Stimulated activated CD4-positive, alpha-beta T cell treated with anti-CD3 and anti-CD28 coated beads, Interleukin-4, amount 100 ng/mL, for 24 hours (primary cell): ENCODE measurements at places on chromosomes 4 and X.

- no peak for DNase-seq
Observed at GRCh38 chr4:104901961-104902605, 244.6 kb upstream of the TET2 start.

DNA sequence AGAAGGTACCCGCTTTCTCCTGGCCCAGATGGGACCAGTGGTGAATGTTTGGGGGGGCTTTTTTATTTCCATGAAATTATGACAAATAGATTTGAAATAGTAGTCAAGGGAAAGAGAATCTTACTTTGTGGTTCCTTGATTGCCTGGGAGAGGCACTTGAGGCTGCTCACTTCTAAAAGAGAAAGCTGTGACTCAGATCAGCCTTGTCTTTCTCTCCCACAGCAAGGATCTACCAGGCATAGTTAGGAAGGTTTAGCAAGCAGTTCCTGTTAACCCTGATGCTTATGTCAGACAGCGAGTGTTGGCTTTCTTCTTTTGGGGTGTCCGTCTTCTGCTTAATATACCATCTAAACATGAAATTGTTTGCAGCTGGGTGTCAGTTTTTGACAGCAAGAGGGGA is 114.5 kb downstream of the TSPAN7 start:
- no peak for DNase-seq

DNA sequence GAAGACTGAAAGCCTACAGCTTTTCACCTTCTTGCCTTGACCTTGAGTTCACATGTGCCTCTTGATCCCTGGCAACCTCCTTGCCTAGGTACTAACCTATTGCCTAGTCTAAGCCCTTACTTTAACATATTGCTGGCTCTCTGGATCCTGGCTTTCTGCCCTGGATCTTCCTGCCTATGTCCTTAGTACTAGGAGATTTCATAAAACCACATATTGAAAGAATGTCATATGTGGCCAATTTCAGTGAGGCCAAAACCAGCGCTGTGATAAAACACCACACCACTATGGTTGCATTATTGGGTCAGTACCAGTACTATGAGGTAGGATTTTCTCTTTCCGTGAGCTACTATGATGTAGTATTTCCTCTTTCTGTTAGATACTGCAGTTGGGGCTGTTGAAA is 80.4 kb downstream of the CT47B1 start:
- DNase-seq = no peak

GRCh38 chrX:119502727-119503483 is 34.7 kb downstream of the SLC25A5 start:
- DNase-seq = peak; percentile 11

- peak; percentile 80 for DNase-seq
Observed at GRCh38 chr4:879729-880077, 52.4 kb downstream of the GAK start.

- no peak for DNase-seq
Observed at GRCh38 chr4:176780995-176781738, 11.6 kb downstream of the VEGFC start.

DNA sequence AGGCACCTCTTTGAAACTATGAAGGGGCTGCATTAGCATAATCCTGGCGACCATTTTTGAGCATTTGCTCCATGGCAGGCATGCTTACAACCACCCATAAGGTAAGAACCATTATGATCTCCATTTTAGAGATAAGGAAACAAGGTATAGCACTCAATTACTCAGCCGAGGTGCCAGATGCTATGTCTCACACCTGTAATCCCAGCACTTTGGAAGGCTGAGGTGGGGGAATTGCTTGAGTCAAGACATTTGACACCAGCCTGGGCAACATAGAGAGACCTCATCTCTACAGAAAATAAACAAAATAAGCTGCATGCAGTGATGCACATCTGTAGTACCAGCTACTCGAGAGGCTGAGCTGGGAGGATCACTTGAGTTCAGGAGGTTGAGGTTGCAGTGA is 43.6 kb downstream of the TIGD4 start:
- DNase-seq = no peak

- no peak for DNase-seq
Observed at GRCh38 chr4:182825003-182825402, 92.2 kb downstream of the DCTD start.

- DNase-seq = no peak
Observed at GRCh38 chrX:6449946-6450345, 85.0 kb downstream of the VCX3A start.

GRCh38 chr4:151325111-151325948 is at the start of gene SH3D19:
SH3D19 (minus strand) TSS chr4:151325605; CDS start chr4:151325352, 253 bp downstream.
- DNase-seq = no peak

- no peak for DNase-seq
Observed at GRCh38 chrX:101252634-101253033, 33.0 kb downstream of the DRP2 start.

GRCh38 chr4:149914119-149915115 is 98.8 kb upstream of the IQCM start:
- peak; percentile 8 for DNase-seq

DNA sequence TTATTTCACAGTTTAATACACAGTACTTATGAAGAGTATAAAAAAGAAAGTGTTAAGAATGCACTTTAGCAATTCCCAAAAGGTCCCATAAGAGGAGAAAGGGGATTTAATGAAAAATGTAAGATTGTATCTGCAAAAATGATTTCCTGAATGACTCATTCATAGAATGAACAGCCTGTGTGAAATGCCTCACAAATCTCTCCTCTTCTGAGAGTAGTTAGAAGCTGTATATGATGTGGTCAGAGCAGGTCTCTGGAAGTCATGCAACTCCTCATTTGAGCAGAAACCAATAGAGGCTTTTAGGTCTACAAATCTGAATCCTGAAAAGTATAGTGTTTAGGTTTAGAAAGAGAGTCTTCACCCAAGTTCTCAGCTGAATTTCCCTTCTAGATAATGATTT is 381.3 kb upstream of the INTU start:
- DNase-seq = no peak

- DNase-seq = no peak
Observed at GRCh38 chr4:5041699-5042098, 9.6 kb upstream of the STK32B start.

DNA sequence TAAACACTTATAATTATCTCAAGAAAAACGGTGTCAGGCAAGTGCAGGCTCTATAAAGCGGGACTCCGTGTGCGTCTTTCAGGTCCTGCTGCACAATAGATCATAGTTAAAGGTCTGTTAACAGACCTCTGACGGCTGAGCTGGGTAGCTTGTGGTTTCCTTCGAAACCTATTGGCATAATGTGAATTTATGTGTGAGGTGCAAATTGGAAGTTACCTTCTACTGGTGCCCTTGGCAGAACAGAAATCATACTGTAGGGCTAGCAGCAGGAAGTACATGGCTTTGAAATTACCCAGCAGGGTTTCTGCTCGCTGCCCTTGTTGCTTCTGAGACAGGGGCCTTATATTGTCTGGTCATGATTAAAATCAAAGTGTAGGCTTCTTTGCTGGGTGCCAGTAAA is 216.4 kb upstream of the HAND2 start:
- DNase-seq = no peak

GRCh38 chr4:182973511-182973911 is 56.3 kb upstream of the DCTD start:
- no peak for DNase-seq

GRCh38 chr4:84177831-84178542 is 321.1 kb downstream of the NKX6-1 start:
- no peak for DNase-seq

DNA sequence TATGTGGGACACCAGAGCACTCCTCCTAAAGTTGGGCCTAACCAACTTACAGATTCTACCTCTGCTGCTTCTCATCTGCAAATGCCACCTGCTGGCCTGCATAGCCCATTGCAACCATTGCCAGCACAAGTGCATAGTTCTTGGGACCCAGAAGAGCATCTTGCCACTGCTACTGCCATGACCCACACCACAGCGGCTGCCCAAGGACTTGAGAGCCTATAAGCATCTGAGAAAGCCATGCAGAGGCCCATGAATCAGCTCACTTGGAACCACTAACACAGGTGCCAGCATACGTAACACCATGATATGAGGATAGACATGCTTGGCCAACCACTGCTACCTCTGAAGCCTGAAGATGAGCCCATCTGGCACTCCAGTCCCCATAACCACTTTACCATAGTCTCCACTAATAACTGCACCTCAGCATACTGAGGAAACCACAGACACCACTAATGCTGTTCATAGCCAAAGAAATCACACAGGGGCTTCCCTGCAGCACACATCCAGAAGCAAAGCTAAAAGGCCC is 258.1 kb upstream of the AGTR2 start:
- DNase-seq = no peak
